ENCODE measurements at places on chromosomes 16 and 17.

DNA sequence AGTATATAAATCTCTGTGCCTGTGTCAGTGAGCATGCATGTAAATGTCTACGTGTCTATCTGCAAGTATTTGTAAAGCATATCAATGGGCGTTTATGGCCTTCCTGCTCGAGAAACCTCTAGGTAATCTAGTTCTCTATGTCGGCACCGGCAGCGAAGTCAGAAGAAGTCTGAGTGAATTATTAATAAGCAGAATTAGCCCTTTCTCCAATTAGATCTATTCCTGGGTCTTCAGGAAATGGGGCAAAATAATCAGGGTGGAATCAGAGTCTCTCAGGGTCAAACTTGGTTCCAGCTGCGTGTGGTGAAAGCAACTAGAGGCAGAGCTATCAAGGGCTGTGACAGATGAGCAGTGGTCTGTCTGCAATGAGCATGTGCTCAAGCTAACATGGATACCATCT, at the start of gene C17orf78:
Gene C17orf78 (plus strand): TSS at position 280 of the 400 bp plus-strand sequence. CDS start 108 bp downstream, at position 388.
- DNase-seq = no peak

DNA sequence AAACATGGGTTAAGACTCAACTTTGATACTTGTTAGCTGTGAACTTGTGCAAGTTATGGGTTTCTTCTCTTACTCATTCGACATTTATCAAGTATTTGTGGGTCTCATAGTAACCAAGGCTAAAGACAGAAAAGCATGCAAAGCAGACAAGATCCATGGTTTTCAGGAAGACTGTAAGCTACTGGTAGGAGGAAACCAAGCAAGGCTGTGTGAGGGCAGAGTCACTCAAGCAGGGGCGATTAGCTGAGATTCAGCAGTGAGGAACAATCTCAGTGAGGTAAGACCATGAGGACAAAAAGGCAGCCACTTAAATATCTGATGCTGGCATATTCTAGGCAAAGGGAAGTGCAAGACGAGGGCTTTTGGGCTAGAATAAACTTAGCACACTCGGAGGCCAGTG, 29.5 kb downstream of the MBTD1 start:
- DNase-seq = no peak

DNA sequence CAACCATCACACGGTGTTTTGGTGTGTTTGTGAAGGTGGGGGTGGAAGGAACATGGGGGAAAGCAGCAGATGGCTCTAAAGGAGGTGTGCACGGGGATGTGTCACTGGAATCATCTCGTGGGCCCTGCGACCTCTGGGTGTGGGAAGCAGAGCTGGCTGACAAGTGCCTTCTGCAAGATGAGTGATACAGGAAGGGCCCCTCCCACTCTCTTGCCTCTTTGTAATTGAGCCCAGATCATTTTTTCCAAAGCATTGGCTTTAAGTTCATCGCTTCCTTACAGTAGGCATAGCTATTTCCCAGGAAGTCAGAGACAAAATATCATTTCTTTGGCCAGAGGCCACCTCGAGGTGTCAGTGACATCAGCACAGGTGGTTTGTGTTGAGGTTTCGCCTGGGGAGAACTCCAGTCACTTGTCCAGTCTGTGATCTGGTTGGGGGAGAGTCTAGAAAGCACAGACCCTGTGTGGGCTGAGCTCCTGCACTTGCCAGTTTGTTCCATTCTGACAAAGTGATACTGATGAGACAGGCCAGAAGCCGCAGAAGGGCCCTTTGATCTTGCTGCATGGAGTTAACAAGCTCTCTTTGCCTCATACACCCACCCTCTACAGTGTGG, 20.6 kb upstream of the SNTB2 start:
- peak; percentile 1 for DNase-seq

DNA sequence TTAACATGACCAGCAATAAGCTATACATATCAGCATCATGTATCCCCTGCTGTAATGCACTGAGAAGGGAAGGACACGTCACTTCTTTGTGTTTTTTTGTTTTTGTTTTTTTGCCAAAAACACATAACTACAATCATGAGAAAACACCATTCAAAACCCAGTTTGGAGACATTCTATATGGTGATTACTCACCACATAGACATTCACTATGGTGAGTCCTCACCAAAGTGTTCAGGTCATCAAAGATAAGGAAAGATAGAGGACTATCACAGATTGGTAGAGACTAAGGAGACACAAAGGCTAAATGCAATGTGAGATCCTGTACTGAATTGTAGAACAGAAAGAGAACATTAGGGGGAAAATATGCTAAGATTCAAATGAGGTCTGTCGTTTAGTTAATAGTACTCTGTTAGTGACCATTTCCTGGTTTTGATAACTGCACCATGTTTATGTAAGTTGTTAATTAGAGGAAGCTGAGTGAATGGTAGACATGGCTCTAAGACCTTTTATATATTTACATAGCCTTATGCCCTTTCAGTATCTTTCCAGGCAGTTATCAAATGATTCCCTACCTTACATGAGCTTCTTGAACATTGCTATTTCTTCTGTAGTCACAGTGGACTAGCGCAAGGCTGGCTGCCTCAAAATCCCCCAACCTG, 46.6 kb downstream of the PIK3R5 start:
- no peak for DNase-seq

DNA sequence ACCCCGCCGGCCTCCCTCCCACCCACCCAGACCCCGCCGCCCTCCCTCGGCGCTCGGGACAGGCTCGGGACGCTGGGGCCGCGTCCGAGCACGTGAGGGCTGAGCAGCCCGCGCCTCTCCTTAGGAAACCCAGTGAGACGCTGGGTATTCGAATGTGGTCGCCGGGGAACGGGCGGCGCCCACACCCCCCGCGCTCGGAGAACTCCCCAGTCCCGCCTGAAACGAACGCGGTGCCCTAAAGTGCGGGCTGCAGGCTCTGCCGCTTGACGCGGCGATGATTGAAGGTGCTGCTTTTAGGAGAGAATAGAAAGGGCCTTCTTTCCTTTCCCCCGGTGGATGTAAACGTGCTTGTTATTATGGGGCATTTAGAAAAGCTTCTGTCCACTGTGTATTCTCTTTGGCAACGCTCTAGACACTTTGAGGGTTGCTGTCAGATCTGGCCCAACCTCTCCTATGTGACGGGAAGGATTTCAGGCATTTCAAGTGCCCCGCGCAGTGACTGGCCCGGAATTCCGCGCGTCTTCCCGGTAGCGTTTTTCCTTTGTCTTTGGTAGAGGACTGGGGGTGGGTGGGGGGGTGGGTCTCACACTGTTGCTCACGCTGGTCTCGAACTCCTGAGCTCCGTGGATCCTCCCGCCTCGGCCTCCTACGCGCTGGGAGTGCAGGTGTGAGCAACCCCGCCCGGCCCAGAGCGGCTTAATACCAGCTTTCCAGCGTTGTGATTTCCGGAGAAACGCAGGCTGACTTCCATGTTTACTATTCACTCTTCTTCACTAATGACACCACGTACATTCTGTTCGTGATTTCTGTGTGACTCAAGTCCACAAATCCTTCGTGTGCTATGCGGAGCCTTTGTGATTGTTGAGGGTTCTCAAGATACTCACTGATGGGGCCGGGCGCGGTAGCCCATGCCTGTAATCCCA, 21.8 kb upstream of the FOXK2 start:
- DNase-seq = no peak

GRCh38 chr17:28552176-28552999, at the start of gene UNC119:
Gene UNC119 (minus strand): TSS chr17:28552624. CDS start chr17:28552557, 67 bp downstream.
- DNase-seq = peak; percentile 74

DNA sequence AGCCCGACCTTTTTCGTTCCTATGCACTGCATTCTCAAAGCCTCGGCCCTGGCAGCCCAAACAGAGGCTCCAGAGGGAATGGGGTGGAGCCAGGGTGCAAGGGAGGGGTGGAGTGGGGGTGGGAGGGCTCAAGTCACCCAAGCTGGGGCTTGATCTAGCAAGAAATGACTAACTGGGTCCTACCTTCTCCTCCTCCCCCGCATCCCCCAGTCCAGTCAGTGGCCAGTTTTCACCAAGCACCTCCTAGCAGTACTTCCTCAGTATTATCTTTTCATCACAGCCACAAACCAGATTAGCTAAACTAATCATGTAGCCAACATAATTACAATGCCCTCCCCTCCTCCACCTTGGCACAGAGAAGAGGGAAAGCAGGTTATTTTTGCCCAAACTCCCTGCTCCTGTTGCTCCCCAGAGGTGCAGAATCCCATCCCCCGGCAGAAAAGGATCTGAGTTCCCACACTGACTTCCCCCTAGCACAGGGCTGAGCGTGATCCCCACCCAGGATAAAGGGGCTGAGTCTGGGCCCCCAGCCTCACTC, 2.2 kb downstream of the JUP start:
- DNase-seq = no peak

- DNase-seq = no peak
Observed at GRCh38 chr17:68452724-68453290, 4.5 kb downstream of the WIPI1 start.

DNA sequence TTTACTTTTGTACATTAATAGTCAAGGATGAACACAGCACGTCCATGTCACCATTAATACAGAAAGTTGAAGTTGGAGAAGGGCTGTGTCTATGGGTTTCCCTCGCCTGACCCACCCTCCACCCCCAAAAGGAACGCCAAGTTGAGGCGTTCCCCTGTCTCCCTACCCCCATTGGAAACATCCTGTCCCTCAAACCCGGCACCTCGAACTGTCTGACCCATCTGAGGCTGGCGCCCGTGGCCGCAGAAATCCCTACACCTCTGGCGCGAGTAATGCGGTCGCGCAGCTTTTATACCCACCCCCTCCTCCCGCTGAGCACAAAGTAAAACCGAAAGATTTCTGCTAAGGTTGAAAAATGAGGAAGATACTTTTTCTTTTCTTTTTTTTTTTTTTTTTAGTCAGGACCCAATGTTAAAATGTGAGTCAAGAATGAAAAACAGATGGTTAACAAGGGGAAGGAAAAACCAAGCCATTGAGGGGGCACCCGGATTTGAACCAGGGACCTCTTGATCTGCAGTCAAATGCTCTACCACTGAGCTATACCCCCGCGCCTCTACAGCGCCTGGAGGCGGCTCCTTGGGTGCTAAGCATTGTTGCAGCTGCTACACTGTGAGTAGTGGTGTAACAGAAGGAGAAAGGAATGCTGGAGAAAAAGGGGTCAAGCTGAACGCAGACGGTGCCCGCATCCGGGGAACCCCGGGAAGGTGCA, 887 bp upstream of the LASP1 start:
- peak; percentile 77 for DNase-seq

GRCh38 chr16:29915590-29916247, 10.3 kb downstream of the KCTD13 start:
- no peak for DNase-seq

GRCh38 chr17:78415821-78416711, 37.6 kb downstream of the PGS1 start:
- no peak for DNase-seq

- DNase-seq = no peak
Observed at GRCh38 chr16:57045694-57046381, 46.5 kb upstream of the CPNE2 start.

GRCh38 chr16:85157813-85158742, 45.8 kb upstream of the CIBAR2 start:
- no peak for DNase-seq

- DNase-seq = no peak
Observed at GRCh38 chr17:28584434-28584833, 7.7 kb upstream of the ALDOC start.

DNA sequence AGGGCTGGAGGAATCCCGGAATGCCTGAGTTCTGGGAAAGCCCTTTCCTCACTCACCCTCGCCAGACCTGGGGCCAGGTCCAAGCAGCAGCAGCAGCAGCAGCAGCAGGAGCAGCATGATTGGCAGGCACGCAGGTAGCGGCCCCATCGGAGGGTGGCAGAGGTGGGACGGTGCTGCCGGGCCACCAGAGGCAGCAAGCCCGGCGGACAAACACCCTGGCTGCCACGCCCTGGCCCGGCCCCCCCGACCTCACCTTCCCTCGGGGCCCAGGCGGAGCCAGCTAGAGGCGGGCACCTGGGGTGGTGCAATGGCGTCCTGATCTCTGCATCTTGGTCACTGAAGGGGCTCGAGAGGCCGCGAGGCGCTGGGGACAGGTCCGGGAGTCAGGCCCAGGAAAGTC, 122.4 kb downstream of the LAT start:
- DNase-seq = no peak

GRCh38 chr16:12447556-12447955, 356.1 kb downstream of the CPPED1 start:
- no peak for DNase-seq

GRCh38 chr17:35735036-35735805, 3.8 kb downstream of the RASL10B start:
- DNase-seq = no peak

- no peak for DNase-seq
Observed at GRCh38 chr16:27738596-27738995, 188.7 kb downstream of the KATNIP start.

DNA sequence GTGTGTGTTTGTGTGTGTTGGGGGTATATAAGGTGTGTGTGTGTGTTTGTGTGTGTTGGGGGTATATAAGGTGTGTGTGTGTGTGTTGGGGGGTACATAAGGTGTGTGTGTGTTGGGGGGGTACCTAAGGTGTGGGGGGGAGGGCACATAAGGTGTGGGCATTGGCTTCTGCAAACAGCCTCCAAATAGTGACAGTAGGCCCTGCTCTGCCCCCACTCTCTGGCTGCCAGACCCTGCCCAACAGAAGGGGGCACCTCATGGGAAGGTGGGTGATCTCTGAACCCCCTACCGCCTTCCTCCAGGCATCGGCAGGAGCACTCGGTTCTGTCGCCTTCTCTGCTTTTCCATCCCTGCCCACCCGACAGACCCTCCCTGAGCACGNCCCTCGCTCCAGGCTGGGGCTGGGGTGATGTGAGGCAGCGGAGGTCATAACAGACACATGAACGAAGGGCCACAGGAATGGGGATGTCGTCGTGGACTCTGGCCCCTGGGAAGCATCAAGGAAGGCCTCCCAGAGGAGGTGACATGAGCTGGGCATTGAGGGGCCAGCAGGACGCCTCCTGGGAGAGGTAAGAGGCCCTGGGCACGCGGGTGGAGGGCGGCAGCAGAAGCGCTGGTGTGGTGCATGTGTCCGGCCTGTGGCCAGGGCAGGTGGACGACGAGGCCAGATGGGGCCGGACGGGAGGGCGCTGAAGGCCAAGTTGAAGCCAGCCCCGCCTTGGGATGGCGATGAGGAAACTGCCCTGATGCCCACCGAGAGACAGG, 136.6 kb upstream of the RPH3AL start:
- no peak for DNase-seq

DNA sequence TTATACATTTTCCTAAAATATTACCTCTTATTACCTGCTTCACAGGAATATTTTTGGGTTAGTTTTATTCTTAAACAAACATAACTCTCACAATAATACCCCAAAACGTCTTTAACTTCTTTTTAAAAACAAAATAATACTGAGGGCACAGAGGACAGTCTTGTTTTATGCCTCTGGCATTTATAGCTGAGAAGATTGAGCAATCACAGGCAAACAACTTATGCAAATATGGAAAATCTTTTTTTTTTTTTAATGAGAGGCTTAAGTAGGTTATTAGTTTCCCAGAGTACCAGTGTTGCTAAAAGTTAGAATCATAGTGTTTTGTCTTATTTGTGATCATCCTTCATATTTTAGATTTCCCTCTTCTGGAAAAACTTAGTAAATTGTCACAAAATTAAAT, 195.0 kb downstream of the FTO start:
- DNase-seq = no peak

GRCh38 chr16:64869781-64870180, 252.1 kb downstream of the CDH11 start:
- DNase-seq = no peak

All from activated T-helper 1 cell treated with Interleukin-2 at 50 U/mL for 16 hours (primary cell).